ENCODE measurements at places on chromosomes 2 and 18.
A peak's percentile ranks its signal among the peaks of the same experiment; 100 is the strongest.

GRCh38 chr18:23539296-23539695 lies 36.0 kb downstream of the RMC1 start:
- no peak for DNase-seq

DNA sequence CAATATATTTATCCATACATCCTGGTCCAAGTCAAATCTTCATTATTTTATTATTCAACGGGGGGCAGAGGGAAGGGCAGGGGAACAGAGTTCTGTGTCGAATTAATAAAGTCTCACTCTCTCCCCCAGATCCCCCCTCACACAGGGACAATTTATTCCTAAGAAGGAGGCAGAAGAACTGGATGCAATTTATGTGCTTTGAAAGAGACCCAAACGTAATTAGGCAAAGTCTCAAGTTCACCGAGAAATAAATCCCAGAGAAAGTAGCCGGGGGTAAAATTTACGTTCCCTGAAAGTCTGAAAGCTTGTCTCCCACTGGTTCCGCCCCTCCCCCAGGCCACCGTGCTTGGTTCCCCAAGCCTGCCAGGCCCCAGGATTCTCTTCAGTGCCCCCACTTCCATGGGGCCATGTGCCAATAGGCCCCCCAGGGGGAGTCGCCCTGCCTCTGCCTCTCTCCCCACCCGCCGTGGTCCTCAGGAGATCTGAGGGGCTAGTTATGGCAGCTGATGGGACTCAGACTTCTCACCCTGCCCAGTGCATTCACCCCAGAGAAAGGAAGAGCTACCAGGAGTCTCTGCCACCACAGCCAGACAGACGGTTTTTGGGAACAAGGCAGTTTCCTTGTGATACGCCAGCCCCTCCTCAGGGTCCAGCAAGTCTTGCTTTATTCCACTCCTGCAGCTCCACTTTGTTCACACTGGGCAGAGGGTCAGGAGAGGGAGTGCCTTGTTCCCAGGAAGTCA lies 215.5 kb downstream of the CYP26B1 start:
- peak; percentile 10 for DNase-seq

- no peak for DNase-seq
These were observed 95.9 kb upstream of the SPTBN1 start for GRCh38 chr2:54360055-54360792.

DNA sequence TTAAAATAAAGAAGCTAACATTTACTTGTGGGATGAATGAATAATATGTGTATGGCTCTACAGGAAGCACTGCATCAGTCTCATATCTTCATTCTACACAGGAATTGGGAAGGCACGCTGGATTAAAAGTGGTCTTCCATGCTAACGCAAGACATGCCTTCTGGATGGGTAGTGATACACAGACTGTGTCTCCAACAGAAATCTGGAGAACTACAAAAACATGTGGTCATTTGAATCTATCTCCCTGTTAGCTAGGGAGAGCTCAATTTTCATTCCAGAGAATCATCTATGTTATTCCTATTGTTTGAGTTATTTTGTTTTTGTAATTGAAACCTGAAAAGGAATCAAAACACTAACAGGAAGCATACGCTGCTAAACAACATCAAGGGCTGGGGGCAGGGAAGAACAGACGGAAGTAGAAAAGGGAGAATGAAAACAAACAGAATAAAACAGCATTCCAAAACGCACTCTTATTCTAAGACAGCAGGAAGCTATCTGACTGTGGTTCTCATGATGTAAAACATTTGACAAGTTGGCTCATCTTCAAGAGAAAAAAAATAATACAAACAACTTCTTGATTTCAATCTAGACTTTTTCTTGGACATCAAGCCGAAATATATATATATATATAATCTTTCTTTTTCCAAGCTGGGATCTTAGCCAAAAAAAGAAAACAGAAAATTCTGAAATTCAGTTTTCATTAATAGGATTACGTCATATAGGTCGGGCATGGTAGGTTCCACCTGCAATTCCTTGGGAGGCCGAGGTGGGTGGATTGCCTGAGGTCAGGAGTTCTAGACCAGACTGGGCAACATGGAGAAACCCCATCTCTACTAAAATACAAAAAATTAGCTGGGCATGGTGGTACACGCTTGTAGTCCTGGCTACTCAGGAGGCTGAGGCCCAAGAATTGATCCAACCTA lies 31.5 kb upstream of the ASNSD1 start:
- no peak for DNase-seq

DNA sequence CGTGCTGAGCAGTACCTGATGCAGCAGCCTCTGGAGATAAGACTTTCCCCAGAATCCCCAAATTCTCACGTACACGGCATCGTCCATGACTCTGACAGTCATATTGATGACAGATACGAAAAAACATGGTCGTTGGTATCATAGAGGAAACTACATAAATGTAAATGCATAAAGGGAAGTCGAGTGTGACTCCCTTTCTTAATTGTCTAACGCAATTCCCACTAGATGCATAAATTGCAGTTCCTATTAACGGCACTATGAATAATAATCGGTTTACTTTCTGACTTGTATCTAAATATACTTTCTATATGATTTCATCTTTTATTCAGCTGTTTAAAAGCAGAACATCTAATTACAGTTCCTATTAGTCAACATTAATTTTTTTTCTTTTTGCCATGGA lies 322.6 kb upstream of the REV1 start:
- DNase-seq, result no peak

DNA sequence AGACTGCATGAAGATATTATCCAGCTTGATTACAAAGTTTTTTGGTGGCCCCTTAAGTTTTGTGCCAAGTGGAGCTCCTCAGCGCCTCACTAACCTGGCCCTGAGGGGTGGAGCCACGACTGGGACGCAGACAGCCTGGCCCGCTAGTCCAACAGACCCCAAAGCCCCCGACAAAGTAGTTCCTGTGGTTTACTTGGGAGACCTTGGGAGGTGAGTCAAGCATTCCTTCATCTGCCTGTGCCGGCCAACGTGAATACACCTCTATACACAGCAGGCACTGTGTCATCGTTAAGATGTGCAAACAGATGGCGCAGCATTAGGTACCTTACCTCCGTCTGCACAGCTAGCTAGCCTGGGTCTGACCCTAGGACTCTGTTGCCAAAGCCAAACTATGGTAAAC lies 55.0 kb upstream of the LAMA1 start:
- DNase-seq, result no peak

GRCh38 chr2:152701198-152701597 lies 16.1 kb downstream of the PRPF40A start:
- no peak for DNase-seq

GRCh38 chr2:10167316-10167715 lies 44.8 kb downstream of the RRM2 start:
- DNase-seq, result no peak

DNA sequence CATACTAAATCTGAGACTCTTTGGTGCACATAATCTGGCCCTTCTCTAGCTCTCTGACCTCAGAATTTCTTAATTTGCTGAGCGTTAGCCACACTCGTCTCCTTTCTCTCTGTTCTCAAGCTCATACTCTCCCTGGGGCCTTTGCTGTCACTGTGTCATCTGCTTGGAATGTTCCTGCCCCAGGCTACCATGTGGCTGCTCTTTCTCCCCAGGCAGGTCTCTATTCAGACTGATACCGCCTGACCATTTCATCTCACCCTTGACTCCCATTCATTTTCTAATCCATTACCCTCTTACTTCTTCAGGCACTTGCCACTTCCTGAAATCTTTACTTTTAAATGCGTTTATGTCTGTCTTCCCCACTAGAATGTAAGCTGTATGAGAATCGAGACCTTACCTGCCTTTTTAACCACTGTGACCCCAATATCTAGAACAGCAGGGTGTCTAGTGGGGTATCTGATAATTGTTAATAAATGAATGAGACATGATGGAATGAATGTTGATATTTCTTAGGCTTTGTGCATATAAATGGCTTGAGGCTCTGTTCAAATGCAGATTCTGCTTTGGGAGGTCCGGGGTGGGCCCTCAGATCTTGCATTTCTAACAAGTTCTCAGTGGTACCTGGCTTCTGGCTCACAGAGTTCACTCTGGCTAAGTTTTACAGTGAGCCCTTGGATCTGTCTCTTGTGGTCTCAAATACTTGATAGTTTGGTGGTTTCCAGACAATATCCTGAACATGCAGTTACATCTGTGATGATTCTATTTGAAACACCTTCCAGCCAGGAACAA lies 89.9 kb upstream of the EPC2 start:
- peak; percentile 87 for DNase-seq

DNA sequence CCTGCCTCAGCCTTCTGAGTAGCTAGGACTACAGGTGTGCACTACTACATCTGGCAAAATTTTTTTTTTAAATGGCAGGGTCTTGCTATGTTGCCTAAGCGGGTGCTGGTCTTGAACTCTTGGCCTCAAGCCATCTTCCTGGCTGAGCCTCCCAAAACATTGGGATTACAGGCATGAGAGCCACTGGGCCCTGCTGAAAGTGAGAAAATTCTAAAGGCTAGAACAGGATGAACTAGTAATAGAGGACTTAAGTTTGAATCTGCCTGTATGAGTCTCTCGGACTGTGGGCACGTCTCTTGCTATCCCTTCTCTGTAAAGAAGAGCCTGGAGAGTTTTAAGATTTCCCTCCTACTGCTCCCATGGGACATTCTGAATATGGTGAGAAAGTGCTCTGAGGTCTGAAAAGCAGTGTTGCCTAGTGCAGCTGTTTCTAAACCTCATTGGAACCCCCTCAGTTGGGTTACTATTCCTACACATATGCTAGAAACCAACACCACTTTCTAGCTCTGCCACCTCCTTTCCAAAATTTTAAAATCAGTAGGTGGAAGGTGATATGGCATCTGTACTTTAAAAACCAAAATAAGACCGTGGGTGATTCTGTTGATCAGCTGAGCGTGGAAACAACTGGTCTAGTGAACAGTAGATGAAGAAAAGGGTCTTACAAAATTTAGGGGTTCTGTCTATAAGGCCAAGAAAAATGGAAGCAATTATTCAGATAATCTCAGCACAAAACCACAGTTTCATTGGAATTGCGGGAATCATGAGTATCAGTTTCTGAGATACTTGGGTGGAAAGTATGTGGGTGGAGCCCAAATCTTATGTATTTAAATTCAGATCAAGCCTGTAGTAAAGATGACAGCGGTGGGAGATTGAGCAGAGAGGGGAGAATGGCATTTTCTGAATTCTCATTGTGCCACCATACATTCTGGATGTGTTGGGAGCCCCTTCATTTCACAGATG lies 259.8 kb upstream of the CXCR4 start:
- peak; percentile 5 for DNase-seq

- DNase-seq, result no peak
These were observed 108.0 kb upstream of the TNP1 start for GRCh38 chr2:216967889-216968288.

DNA sequence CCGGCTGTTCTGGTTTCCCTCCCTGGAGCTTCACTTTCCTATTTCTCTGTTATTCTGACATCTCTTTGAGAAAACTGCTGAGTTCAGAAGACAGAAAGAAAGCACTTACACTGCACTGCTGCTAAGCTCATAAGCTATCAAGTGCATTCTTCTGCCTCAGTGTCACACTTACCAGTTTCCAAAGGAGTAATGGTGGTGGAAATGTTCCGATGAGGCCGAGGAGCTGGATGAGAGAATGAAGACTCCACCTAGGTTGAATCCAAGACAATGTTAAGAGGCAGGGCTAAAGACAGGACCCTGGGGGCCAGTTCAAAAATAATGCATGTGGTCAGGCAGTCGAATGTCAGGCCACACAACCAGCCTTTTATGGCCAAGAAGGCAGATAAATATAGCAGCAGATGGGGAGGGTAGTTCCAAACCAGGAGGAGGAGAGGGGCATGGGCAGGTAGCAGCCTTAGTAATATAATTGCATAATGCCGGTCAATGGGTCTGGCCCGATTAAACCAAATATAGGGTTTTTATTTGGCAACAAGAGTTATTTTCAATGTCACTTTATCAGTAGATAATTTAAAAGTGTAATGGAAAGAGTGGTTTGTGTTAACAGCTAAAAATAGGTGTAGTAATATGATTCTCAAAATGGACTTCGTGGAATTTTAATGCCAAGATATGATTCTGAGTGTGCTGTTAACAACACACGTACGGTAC lies at the start of gene MYOM1:
MYOM1 (minus strand) TSS at position 338 of the 705 bp plus-strand sequence. CDS start 4,745 bp downstream, outside the sequence.
- no peak for DNase-seq

DNA sequence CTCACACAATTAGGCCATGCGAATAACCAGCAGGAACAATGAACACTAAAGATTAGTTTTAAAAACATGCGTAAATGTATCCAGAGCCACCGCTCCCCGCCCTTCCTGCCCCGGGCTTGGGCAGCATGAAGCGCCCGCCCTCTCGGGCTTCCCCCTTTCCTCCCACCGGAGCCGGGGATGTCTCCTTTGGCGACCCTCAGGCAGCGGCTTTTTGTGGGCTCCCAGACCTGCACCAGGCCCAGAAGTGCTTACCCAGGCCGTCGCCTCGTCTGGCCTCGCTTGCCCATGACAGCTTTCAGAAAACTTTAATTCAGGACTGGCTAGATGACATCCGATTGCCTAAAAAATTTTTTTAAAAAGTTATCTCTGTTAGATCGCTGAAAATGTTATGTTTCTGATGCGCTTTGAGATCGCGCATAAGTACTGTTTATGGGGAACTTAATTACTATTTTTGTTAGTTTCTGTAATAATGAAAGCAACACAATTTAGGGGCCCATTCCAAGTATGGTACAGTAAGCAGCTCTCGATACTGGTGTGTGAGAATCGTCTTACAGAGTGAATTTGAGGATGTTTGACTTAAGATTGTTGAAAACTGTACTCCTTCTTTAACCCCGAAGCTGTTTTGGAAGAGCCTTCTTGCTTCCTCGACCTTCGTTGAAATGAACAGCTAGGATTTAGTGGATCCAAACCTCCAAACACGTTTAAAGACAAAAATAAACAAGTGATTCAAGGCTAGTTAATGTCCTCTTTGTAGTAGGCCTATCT lies 1.1 kb downstream of the MAP3K20 start:
- no peak for DNase-seq

- DNase-seq, result peak; percentile 36
These were observed 15.1 kb downstream of the SLC4A5 start for GRCh38 chr2:74328074-74328473.

- DNase-seq, result no peak
These were observed 110.8 kb downstream of the LOXHD1 start for GRCh38 chr18:46546111-46546640.

DNA sequence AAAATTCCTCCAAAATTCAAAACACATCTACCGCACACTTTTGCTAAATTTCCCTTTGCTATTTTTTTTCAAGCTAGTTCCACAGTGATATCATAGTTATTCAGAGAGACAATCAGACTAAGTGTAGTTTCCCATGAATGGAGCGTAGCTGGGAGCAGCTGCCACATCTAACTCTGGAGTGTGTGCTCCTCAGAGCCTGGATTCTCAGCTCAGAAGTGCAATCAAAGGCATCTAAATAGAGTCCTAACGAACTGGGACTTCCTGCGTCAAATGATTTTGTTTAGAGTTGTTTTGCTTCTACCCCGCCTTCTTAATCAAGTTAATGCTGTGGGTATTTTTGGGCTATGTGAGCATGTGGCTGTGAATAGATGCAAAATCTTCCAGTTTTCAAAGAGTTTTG lies 160.3 kb downstream of the TMEM18 start:
- DNase-seq, result no peak
